ENCODE measurements at places on chromosomes 12 and 14. TPM values are rescaled to one million over a fixed set of nuclear protein-coding genes. Genes with fewer than 3 reads are reported as not detected.

NEDD1 gene
- 17.1 TPM for total RNA-seq

PLEKHG3 gene
- total RNA-seq = 63.5 TPM

RNASE7 gene
- not detected for total RNA-seq

CMA1 gene
- total RNA-seq = 1.2 TPM

HPD gene
- 2.8 TPM for total RNA-seq

TMEM229B gene
- total RNA-seq = 6.1 TPM

SYCP3 gene
- total RNA-seq = not detected

SUPT16H gene
- 74.5 TPM for total RNA-seq

OR11H7 gene
- not detected for total RNA-seq

SMCO2 gene
- total RNA-seq = not detected

TRPV4 gene
- 0.14 TPM for total RNA-seq

IL23A gene
- not detected for total RNA-seq

TXNRD1 gene
- total RNA-seq = 121 TPM

PRB2 gene
- total RNA-seq = not detected

MYH7 gene
- total RNA-seq = under 0.01 TPM

BCAT1 gene
- 20.3 TPM for total RNA-seq

ARMH4 gene
- total RNA-seq = 2.3 TPM

CISTR gene
- not detected for total RNA-seq

JAG2 gene
- total RNA-seq = 3.9 TPM

ZNF384 gene
- 24.0 TPM for total RNA-seq

FAM186B gene
- 0.54 TPM for total RNA-seq

IL22 gene
- total RNA-seq = not detected

CEBPE gene
- total RNA-seq = not detected

SERPINA12 gene
- not detected for total RNA-seq

LTBR gene
- 200 TPM for total RNA-seq

OAS3 gene
- total RNA-seq = 8.9 TPM

SERPINA9 gene
- not detected for total RNA-seq

RFX4 gene
- not detected for total RNA-seq

KRT74 gene
- not detected for total RNA-seq

DEPDC4 gene
- total RNA-seq = not detected

FAM181A gene
- total RNA-seq = not detected

DHRS2 gene
- total RNA-seq = not detected

GLIPR1L2 gene
- not detected for total RNA-seq

RAD9B gene
- total RNA-seq = 0.71 TPM

TSPAN19 gene
- total RNA-seq = 0.81 TPM

SLC7A8 gene
- 19.7 TPM for total RNA-seq

ARPC3 gene
- total RNA-seq = 304 TPM

ZNF385A gene
- total RNA-seq = 8.4 TPM

GUCY2C gene
- total RNA-seq = 0.55 TPM

FIGNL2 gene
- total RNA-seq = 0.36 TPM

ANKS1B gene
- total RNA-seq = 32.4 TPM

TAS2R30 gene
- 9.9 TPM for total RNA-seq

PDE6H gene
- not detected for total RNA-seq

MTA1 gene
- 44.7 TPM for total RNA-seq

CMKLR1 gene
- total RNA-seq = 10.0 TPM

ADAMTS20 gene
- not detected for total RNA-seq

SERPINA1 gene
- 1.9 TPM for total RNA-seq

All from sigmoid colon (tissue), 7 donors.